ENCODE measurements at places on chromosomes 1 and 21.

- no peak for DNase-seq
Measured at GRCh38 chr1:56074007-56074651, 505.2 kb downstream of the PLPP3 start.

DNA sequence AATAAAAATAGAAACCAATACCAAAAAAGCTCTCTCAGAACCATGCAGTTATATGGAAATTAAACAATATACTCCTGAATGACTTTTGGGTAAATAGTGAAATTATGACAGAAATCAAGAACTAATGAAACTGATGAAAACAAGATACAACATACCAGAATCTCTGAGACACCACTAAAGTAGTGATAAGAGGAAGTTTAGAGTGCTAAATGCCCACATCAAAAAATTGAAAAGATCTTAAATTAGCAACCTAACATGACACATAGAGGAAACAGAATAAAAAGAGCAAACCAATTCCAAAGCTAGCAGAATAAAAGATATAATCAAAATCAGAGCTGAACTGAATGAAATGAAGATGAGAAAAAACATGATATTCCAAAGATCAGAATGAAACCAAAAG is 430.9 kb downstream of the LTN1 start:
- DNase-seq: no peak

GRCh38 chr1:31243501-31244286 is 4.0 kb upstream of the NKAIN1 start:
- no peak for DNase-seq

GRCh38 chr1:198540580-198540979 is at the start of gene ATP6V1G3:
ATP6V1G3 (minus strand) TSS chr1:198540680; CDS start chr1:198540650, 30 bp downstream.
- DNase-seq: no peak

- no peak for DNase-seq
Measured at GRCh38 chr1:192530254-192530653, 45.3 kb upstream of the RGS1 start.

DNA sequence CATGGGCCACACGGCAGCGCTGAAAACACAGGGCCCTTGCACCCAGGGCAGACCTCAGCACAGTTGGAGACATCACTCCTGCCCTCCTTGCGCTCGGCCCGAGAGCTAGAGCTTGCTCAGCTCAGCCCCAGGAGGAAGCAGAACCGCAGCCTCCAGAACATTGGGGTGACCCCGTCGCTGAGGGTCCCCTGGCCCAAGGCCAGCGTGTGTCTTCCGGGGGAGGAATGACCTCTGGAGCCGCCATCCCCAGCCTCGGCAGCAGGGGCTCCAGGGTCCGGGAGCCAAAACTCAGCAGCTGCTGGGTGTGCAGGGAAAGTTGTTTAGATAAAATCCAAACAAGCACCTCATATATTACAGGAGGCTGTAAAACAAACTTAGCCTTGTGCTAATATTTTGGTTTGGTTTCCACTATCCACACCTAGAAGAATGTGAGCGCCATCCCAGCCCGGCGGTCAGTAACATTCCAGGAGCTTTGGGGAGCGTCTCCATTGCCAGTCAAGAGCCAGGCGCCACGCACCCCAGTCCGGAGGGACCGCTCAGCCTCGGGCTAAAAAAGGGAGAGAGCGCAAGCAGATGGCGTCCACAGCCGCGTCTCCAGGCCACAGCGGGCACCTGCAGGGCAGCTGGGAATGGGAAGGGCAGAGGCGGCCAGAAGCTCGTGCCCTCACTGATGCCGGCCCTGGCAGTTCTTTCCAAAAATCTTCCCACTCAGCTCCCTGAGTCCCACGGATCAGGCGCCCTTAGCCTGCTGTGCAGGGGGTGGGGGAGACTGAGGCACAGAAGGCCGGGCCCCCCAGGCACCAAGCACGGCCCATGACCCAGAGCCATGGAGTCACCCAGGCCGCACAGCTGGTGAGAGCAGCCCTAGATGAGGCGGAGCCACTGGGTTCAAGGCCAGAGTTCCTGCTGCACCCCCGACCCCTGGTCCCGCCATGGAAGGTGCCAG is 52.0 kb downstream of the SLX9 start:
- DNase-seq: no peak

DNA sequence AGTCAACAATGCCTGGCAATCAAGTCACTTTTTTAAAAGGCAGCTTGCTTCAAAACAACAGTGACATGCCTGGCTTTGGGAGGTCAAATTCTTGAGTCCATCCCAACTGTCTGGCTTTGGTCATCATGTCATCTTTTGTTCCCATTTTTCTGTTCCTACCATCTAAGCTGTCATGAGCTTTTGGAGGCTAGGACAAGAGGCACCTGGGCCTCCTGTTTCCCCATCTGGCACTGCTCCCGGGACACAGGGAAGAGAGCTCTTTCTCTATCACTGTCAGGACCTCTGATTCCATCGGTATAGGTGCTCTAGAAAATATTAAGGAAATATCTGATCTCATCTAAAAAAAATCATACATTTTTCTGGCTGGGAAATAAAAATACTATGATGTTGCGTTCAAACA is 156.3 kb downstream of the CLIC6 start:
- no peak for DNase-seq

- DNase-seq: no peak
Measured at GRCh38 chr21:28540514-28540913, 452.2 kb downstream of the LTN1 start.

DNA sequence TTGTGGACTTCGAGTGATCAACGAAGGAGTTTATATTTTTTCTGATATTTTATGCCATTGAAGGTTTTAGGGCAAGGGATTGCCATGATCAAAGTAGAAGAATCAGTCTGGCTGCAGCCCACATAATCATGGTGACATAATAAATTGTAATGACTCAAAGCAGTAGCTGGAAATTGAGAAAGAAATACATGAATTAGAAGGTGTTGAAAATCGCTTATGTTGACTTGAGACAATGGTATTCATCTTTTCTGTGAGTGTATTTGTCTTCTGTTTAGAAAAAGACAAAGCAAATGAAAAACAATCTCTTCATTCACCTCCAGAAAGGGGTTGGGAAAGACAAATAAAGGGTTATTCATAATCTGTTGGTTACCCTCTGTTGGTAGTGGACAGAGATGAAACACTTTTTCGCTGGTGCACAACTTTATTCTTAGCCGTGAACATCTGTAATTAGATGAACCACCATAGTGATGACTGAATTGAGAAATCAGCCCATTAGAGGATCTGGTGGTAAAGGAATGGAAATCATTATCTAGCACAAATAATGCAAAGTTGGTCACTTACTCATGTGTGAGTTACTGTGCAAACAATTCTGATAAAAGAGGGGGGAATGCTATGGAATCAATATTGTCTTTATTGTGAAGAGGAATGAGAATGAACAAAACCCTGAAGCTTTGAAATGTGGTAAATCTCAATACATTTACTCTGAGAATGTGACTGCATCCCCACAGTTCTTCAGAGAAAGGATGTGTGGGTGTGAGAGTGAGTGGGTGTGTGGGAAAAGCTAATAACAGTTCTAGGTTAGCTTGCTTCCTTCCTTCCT is 121.8 kb downstream of the NTNG1 start:
- DNase-seq: no peak

- no peak for DNase-seq
Measured at GRCh38 chr1:229097356-229097755, 173.6 kb upstream of the RAB4A start.

GRCh38 chr1:33918368-33918767 is 54.5 kb downstream of the HMGB4 start:
- DNase-seq: no peak

- DNase-seq: no peak
Measured at GRCh38 chr1:45009956-45010854, 919 bp downstream of the HECTD3 start.

DNA sequence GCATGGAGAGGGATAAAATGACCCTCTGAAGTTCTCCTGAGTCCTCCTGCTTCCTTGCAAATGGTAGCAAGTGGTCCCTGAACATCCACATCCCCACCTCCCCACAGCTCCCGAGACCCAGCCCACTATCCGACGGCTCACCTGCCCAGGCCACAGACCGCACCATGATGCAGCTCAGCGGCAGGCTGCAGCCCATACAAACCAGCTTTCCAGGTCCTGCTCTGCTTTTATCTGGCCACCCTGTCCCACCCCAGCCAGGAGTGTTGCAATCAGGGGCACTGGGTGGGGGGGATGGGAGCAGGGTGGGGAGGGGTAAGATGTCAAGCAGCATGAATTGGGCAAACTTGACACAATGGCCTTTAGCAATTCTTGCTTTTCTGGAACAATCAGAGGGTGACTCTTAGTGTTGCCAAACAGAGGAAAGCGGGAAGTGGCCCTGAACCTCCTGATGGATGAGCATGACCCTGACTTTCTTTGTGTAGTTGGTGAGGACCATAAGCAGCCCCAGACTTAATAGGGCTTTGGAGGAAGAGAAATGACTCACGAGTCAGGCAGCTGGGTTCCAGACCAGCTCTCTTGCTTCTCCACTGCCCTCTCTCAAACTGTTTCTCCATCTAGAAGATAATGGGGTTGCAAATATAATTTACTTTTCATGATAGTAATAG is at the start of gene CHIT1:
CHIT1 (minus strand) TSS at position 203 of the 665 bp plus-strand sequence; CDS start at position 166, 37 bp downstream.
- no peak for DNase-seq

DNA sequence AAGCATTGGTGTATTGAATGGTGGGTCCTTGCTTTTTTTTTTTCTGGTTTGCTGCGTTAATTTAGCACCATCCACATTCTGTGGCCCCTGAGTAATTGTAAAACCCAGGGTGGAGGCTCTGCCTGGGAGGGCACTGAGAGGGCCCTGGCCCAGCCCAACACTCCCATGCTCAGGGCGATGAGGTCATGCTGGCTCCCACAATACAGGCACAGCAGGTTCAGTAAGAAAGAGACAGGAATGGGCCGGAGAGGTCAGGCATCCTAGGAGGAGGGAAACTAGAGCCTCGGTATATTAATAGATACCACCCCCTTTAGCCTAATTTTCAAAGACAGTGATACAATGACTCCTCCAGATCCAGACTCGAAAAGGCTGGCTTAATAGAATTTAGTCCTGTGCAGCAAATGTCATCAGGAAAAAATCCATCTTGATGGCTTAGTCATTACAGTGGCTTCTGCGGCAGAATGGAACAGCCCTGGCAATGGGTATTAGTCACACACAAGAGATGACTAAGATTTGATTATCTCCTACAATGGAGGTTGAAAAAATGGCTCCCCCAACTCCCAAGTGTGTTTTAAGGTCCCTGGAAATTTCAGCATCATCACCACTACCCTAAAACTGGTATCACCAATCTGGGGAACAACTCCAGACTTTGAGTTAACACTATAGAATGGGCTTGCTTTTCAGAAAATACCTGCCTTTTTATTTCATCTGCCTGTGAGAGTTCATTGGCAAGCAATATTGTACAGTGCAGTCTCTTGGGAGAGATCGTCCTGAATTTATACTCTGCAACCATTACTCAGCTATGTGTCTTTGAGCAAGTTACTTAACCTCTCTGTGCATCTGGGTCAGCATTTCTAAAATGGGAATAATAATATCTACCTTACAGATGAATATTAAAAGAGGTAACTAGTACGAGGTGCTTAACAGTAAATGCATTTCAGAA is 43.9 kb upstream of the LYST start:
- DNase-seq: no peak

- DNase-seq: no peak
Measured at GRCh38 chr1:233664253-233664652, 50.3 kb downstream of the KCNK1 start.

DNA sequence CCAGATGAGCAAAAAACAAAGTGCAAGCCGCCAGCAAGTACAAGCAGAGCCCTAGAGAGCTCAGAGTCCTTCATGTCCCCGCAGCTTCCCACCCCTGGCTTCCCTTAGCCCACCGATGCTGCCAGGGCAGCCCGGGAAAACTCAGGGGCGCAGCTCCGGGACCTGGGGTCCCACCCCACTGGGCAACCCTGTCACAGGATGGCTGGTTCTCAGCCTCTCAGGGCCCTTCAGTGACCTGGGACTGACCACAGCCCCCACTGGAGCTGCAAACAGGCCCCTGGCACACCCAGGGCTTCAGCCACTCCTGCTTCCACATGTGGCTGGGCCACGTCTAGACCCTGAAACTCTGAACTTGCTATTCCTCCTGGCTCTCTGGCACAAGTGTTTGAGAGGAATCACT is 49.5 kb downstream of the CHD5 start:
- DNase-seq: no peak

- no peak for DNase-seq
Measured at GRCh38 chr1:29379443-29380073, 143.2 kb downstream of the PTPRU start.

DNA sequence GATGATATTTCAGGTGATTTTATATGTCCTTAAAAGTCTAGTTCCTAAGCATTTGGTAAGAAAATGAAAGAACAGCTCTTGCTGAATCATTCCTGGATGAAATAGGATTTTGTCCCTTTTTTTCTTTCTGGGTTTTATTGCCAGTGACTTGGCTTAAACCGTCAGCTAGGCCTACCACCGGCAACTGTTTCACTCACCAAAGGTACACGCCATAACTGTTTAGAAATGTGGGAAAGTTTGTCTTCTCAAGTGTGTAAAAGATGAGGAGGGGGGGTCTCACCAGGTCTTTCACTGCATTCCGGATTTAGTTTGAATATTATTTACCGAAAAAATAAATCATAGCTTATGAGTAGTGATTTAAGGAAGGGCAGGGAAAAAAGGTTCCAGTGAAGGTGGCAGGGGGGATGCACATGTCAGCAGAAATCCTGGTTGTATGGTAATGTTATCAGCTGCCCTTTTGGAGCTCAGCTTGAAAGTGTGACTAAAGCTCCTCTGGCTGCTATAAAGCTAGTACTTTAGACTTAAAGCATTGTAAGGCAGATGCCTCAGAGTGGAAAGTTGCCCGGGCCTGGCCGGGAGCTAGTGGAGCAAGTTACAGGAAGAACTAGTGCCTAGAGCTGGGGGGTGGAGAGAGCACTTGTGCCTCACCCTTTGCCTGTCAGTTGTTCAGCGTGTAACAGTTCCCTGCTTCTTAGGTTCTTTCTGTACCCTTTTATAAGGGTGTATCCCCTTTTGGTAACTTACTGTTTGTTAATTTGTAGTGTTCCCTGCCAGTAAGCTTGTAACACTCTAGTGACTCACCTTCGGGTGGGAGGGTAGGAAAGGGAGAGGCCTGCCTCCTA is 3.1 kb downstream of the ATP1A1 start:
- DNase-seq: no peak

DNA sequence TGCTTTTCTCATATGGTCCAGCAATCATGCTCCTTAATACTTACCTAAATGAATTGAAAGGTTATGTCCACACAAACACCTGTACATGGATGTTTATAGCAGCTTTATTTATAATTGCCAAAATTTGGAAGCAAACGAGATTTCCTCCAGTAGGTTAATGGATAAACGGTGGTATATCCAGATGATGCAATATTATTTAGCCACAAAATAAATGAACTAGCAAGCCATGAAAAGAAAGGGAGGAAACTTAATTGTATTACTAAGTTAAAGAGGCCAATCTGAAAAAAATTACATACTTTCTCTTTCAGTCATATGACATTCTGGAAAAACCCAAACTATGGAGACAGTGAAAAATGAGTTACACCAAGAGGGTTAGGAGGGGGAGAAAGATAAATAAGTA is 76.3 kb upstream of the LRRC7 start:
- DNase-seq: no peak

GRCh38 chr1:28631713-28632112 is 11.2 kb downstream of the TAF12 start:
- DNase-seq: no peak

DNA sequence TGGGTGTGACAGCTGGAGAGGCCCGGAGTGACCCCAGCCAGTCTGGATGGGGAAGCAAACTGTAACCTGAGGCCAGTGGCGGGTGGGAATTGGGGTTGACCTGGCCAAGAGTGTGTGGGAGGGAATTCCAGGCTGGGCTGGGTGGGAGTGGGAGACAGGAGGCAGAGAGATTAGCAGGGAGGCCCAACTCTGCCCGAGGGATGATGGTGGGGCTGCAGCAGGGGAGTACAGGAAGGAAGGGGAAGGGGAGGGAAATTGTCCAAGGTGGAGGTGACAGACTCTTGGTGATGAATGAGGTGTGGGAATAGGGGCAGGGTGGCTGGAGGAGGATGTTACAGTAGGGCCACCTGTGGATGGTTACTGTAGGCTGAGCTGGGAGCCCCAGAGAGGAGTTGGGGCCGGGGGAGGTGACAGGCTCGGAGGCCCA is 40.4 kb downstream of the HUNK start:
- DNase-seq: no peak

All from NCI-H1930 (cell line).